Activated CD4-positive, alpha-beta T cell treated with anti-CD3 and anti-CD28 coated beads, Interleukin-2, amount 10 ng/mL, durations not matched to agents 24 days and 14 days (primary cell): ENCODE measurements at places on chromosomes 3 and 15.

DNA sequence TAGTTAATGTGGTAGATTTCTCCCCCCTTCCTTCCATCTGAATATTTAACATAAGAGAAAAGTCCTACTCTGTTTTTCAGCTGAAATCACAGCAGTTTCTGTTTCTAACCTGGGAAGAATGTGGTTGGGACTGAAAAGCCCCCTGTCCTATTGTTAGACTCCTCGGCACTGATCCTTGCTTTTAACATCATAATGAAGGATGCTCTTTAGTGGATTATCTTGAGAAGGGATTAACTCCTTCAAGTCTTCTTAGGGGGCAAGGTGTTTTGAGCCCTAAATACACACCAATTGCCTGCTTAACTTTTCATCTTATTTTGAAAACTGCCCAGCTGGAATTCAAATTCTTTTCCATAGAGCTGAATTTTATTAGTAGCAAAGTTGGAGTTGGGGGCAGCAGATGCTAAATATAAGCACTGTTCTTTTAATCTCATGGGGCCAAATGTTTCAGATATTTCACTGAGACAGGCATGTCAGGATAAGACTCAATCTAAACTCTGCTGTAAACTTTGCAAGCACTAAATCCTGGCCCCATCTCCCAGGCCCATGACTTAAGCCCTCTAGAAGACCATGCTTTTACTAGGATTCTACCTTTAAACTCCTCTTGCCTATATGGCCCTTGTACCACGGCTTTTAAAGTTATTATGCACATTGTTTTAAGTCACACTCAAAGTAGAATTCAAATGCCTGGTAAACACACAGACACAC lies 243.2 kb upstream of the NR2F2 start:
- DNase-seq, result no peak

DNA sequence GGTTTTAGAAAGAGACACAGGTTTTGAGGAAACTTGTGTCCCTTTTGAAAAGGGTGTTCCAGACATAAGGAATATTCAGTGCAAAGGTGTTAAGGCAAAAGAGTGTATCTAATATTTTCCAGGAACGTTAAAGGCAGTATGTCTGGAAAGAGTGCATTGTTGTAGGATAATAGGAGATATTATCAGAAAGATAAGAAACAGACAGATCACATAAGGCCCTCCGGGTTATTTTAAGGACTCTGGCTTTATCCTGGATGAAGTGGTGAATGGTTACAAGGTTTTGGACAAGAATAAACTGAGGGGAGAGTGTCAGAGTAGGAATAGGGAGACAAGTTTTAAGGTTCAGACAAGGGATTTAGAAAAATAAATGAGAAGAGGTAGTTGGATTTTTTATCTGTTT lies 493.7 kb upstream of the GRM7 start:
- DNase-seq, result no peak

DNA sequence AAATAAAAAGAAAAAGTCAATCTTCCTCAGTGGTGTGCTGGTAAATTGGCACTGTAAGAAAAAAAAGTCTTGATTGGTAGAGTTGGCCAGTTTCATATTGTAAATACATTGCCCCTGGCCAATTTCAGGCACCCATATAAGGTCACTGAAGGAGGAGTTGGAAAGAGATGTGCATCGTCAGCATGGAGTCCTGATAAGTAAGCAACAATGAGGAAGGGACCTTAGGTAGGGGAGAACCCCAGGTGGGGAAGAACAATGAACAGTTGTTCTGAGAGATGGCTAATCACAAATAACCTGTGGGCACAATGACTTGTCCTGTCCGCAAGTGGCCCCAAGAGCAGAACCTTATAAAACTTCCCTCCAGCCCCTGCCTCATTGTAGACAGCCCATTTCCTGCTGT lies 8.6 kb upstream of the CYP8B1 start:
- no peak for DNase-seq

- DNase-seq, result no peak
These were observed 220.5 kb upstream of the ADAMTS9 start for GRCh38 chr3:64908251-64908685.

- DNase-seq, result no peak
These were observed 25.8 kb downstream of the VEPH1 start for GRCh38 chr3:157477441-157477840.

GRCh38 chr3:44125882-44126281 lies 115.8 kb upstream of the TOPAZ1 start:
- DNase-seq, result no peak

DNA sequence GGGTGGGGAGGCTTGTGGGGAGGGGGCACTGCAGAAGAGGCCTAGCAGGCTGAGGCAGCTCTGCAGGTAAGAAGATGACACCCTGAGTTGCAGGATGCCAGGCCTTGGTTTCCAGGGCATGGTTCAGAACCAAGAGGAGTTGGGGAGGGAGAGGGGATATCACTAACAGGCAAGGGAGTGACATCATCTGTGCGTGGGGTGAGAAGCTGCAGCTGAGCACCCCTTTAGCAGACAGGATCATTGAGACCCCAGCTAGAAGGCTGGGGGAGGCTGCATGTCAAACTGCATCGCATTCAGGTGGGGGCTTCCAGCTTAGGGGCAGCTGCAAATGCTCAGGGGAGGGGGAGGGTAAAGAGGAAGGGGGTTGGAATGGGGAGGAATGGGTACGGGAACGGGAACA lies 23.0 kb downstream of the CACNA2D2 start:
- DNase-seq, result no peak

DNA sequence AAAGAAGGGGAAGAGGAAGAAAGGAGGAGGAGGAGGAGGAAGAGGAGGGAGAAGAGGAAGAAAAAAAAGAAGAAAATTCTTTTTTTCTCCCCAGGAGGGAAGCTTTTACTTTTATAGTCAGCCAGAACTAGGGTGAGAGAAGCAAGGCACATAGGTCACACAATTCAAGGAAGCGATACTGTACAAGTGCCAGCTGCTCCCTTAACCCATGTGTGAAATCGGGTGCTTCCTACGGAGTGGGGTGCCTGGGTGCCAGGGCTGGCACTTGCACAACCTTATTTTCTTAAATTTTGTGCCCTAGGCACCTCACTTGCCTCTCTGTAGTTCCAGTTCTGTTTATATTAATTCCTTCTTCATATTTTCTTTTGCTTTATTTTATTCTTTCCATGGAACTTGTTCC lies 150.4 kb downstream of the LIPC start:
- peak; percentile 35 for DNase-seq

DNA sequence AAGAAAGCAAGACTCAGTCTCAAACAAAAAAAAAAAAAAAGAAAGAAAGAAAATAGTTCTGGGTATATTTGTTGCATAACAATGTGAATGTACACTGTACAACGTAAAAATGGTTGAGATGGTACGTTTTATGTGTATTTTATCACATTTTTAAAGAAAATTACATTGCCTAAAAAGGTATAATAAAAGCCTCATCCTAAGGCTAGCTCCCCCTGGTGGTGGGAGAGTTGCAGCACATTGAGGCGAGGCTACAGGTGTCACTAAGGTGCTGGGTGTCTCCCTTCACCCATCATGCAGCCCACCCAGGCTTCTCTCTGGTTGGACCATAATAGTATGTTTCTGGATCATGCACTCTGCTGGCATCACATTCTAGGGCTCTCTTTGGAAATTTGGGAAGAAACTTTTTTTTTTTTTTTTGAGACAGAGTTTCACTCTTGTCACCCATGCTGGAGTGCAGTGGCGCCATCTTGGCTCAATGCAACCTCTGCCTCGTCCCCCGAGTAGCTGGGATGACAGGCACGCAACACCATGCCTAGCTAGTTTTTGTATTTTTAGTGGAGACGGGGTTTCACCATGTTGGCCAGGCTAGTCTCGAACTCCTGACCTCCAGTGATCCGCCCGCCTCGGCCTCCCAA lies 12.4 kb upstream of the RAB11A start:
- peak; percentile 95 for DNase-seq

GRCh38 chr15:62495670-62496614 lies 330.9 kb upstream of the C2CD4B start:
- no peak for DNase-seq
